ENCODE measurements at places on chromosomes 3 and 15.

GRCh38 chr15:92452143-92452542 is 58.5 kb downstream of the ST8SIA2 start:
- no peak for DNase-seq

- DNase-seq, result no peak
These were observed 36.5 kb downstream of the SLC6A20 start for GRCh38 chr3:45759851-45760250.

DNA sequence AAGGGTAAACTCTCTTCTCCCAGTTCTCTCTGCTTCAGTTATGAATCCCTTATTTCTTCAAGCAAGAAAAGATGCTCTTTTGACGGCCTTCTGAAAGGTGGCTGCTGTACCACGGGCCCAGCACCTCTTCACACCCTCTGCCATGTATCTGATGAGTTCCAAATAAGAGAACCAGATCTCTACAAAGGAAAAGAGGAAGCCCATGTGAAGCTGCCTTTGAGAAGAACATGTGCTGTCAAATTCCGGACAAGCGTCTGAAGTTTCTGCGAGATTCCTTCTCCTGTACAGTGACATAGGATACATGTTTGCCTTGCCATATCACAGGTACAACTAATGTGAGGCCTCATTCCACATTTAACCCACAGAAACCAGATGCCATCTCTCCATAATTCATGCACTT is 59.2 kb downstream of the SH3BP5 start:
- DNase-seq, result no peak

DNA sequence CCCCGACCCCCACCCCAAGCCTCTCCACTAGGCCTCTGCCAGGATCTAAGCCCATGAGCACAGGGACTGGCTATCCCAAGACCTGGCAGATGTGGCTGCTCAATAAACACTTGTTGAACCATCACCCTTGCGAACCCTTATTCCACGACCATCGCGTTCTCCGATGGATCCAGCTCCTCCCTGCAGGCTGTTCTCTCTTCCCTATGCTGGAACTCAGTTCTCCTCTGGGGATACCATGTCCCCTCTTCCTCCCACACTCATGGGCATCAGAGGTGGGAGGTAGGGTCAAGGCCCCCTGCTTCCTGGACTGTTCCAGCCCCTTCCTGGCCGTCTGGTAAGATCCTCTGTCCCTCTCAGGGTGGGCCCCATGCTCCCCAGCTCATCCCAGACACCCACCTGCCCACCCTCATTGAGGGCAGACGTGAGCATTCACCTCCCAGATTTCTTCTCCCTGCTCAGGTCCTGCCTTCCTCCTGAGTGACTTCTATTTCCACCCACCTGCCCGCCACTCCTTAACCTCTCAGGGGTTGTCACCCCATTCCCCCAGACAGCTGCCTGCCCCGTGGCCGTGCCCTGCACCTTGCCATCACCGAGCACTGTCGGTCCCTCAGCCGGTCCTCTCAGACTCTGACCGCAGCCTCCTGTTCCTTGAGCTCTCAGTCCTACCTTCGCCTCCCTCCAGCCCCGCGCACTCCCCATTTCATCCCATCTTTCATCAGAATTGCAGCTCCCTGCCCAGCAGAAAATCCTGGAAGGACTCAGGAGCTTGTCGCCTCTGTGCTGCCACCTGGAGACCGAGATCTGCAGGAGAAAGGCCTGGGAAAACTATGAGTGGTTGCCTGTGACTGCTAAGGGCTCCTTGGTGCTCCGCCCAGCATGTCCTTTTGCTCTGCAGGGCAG is 42.0 kb downstream of the PML start:
- DNase-seq, result no peak

DNA sequence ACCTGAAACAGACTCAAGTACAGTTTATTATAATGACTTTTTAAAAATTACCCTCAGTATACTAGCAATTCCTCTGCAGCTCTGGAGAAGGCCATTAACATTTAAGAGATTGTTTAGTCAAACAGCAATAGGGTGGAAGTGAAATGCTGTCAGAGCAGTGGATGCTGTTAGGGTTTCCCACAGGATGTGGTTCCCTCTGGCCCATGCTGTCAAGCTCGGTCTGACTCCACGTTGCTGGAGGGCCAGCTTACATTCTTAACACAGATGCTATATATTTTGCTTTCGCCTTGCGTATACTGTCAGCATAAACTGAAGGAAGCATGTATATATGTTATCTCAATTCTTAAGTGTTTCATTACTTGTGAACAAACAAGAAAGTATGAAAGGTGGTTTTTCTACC is 231.1 kb upstream of the COL8A1 start:
- DNase-seq, result no peak

DNA sequence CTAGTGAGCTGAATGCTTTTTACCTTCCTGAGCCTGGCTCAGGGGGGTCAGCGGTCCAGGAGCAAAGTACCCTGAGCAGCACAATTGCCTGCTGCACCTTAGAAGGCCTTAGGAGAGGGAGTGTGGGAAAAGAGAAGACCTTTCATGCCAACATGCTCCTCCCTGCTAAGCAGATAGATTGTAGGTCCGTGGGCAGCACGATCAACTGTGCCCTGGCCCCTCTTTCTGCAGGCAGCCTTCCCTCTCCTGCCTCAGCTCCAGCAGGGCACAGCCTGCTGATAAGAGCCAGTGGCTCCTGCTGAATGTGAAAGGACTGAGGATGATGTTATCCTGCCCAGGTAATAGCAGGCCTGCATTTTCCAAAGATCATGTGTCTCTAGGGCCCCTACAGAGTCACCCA is 4.1 kb downstream of the CORO2B start:
- no peak for DNase-seq

GRCh38 chr3:194715022-194715800 is 29.5 kb downstream of the FAM43A start:
- no peak for DNase-seq

- no peak for DNase-seq
These were observed 14.5 kb downstream of the BTD start for GRCh38 chr3:15616053-15616452.

DNA sequence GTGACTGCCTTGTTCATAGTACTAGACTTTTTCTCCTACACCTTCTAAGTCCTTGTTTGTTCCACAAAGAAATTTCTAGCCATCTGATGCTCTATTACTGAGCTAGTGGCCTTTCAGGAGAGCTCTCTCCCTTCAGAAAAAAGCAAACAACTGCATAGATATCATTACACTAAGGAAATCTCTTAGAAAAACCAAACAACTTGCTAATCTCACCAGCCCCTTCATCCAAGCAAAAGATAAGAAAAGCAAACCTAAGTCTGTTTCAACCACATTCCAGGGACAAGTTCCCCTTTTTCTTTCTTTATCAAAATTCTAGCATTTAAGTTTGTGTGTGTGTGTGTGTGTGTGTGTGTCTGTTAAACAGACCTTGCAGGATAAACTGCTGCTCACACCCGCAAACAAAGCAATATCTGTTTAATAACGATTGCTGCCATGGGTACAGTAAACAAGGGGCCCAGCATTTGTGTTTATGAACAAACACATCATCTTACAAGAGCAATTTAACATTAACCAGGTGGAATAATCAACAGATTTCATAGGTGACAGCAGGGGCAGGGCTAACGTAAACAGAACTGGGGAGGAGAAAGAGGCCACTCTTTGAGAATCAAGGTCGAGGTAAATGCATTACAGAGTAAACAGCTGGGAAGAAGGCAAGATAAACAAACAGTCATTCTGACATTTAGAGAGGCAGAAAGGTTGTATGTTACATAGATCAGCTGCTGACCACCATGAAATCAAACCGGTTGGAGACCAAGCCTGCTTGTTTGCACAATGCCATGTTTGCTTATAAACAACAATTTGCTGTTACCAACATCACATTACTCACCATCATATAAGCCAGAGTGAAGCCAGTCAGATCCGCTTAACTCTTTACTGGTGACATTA is 375.1 kb downstream of the FOXP1 start:
- DNase-seq, result peak; percentile 64

DNA sequence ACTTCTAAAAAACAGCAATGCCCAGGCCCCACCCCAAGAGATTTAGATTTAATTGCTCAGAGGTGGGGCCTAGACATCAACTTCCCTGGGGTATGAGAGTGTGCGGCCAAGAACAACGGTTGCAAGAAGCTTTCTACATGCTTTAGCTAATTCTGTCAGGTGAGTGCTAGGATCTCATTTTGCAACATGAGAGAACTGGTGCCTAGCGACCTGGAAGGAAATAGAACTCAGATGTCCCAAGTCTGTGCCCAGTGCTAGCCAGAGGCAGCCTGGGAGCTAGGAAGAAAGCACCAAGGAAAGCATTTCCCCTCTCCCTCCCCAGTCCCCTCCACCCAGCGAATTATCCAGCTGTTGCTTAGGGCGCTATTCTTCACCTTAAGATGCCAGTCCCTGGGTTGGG is 22.9 kb upstream of the HRH1 start:
- no peak for DNase-seq
